ENCODE measurements at places on chromosomes 12 and 14.

GRCh38 chr12:48775299-48775698 lies 13.6 kb downstream of the ADCY6 start:
- DNase-seq = no peak

GRCh38 chr14:34964977-34965764 lies 17.6 kb upstream of the SRP54 start:
- no peak for DNase-seq

DNA sequence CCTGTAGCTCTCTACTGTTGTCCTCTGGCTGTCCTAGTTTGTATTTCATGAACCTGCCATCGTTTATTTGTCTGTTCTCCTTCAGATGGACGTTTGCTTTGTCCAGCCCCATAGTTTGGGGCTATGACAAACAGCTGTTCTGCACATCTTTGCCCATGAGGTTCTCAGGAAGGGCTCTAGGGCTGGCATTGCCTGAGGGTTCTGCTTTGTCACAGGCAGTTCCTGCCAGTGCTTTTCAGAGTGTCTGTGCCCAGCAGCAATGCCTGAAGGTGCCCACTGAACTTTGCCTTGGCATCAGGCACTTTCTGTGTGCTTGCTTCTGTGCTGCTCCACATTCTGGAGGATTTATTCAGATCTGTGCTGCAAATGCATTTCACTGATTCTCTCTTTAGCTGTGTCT lies 361.3 kb downstream of the TMEM121 start:
- DNase-seq = no peak

DNA sequence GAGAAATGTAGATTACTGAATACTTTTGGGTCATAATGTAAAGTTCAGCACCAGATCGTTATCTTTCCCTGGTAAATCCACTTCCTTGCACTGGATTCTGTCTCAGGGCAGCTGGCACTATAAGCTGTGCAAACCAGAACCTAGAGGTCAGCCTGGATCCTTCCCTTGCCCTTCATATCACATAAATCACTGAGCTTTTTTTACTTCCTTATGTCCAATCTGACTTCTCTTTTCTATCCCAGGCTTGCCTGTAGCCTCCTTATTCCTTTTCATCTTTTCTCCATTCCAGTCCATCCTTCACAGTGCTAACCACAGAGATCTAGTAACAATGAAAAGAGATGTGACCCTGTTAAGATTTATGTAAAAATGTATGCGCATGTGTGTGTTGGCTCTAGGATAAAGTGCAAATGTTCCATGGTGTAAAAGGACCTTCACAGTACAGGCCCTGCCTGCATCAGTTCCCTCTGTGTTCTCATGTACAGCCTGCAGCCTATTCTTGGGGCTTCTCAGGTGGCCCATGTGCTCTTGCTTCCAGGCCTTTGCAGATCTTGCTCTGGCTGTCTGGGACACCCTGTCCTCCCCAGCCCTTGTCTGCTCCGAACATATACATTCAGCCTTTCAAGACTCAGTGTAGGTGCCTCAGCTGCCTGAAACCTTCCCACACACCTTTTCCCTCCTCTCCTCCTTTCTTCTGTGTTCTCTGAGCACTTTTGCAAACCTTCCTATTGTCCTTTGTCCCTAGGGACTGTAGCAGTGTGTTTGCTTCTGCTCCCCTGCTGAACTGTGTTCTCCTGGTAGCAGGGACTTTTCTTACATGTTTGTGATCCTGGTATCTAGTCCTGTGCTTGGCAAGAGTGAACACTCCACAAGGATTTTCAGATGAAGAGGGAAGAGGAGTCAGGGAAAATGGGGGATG lies 30.0 kb downstream of the PELI2 start:
- no peak for DNase-seq
